ENCODE measurements at places on chromosomes 12 and 14.

DNA sequence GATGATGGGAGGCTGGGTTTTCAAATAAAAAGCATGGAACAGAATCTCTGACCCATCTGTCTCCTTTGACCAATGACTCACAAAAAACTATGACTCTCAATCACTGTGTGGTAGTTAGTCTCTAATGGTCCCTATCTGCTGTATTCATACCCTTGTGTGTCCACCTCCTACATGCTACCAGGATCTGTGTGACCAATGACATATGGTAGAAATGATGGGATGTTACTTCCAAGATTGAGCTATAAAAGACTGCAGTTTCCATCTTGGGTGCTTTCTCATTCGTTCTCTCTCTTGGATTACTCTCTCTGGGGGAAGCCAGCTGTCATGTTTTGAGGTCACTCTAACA lies 144.7 kb upstream of the BTG1 start:
- DNase-seq = no peak

GRCh38 chr14:98684468-98684867 lies 587.5 kb downstream of the BCL11B start:
- DNase-seq = no peak

- DNase-seq = no peak
Measured at GRCh38 chr14:95123891-95124579, 33.3 kb downstream of the DICER1 start.

GRCh38 chr14:55099756-55100155 lies 29.3 kb upstream of the LGALS3 start:
- no peak for DNase-seq

- no peak for DNase-seq
Measured at GRCh38 chr14:65263177-65263788, 149.2 kb upstream of the FUT8 start.

GRCh38 chr14:31881531-31882310 lies 195.4 kb upstream of the ARHGAP5 start:
- no peak for DNase-seq

- no peak for DNase-seq
Measured at GRCh38 chr14:65042731-65043372, 56.2 kb downstream of the FNTB start.

GRCh38 chr12:87381742-87382141 lies 647.5 kb downstream of the C12orf50 start:
- no peak for DNase-seq

DNA sequence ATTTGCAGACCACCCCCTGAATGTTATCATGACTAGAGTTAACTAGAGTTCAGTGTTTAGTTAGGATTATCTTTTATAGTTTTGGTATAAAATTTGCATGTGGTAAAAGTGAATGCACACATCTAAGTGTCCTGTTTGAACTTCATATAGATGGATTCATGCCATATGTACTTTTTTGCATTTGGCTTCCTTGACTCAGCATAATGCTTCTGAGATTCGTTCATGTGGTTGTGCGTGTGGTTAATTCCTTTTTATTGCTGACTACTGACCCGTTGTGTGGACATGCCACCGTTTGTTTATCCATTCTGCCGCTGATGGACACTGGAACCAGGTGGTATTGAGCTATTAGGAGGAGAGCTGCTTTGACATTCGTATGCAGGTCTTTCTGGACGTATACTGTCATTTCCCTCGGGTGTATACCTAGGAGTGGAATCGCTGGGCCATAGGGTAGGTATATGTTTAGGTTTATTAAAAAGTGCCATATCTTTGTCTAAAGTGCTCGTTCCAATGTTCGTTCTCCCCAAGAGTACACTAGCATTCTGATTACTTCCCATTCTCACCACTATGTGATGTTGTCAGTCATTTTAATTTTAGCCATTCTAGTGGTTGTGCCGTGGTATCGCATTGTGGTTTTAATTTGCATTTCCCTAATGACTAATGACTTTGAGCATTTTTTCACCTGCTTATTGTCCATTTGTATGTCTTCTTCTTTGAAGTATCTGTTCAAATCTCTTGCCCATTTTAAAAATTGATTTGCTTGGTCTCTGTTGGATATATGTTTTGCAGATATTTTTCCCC lies 37.7 kb downstream of the RIN3 start:
- no peak for DNase-seq

DNA sequence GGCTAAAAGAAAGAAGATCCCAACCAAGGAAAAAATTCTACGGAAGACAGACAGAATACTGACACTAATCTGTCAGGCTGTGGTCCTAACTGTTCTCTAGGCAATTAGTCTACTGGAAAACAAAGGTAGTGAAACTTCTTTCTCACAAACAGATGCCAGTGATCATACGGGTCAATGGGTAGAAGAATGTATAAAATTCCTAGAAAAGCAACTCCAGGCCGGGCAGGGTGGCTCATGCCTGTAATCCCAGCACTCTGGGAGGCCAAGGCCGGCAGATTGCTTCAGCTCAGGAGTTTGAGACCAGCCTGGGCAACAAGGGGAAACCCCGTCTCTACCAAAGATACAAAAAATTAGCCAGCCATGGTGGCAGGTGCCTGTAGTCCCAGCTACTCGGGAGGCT lies 64.8 kb downstream of the HECTD4 start:
- no peak for DNase-seq

- DNase-seq = no peak
Measured at GRCh38 chr12:117890137-117890536, 78.7 kb downstream of the KSR2 start.

DNA sequence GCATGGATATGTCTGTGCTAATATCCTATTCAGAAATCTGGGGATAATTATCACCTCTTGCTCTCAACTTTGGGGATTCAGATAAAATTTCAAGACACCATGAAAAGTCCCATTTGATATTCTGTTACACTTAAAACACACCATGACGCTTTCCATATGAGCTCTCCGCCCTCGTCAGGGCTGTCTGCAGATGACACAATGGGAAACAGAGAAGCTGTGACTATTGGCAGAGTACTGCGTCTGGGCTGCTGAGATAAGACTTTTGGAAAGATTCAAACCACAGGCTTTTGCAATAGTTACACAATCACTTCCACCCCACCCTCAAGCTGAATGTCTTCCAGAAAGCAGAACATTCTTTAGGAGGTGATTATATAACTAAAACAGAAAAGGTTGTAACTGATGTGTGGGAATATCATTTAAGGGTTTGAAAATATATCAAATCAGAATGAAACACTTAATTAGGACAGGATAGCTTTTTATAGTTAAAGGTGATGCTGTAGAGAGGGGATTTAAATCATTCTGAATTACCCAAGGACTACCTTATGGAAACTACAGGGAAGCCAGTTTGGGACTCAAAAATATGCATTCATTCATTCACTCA lies 75.3 kb upstream of the TMPO start:
- no peak for DNase-seq

DNA sequence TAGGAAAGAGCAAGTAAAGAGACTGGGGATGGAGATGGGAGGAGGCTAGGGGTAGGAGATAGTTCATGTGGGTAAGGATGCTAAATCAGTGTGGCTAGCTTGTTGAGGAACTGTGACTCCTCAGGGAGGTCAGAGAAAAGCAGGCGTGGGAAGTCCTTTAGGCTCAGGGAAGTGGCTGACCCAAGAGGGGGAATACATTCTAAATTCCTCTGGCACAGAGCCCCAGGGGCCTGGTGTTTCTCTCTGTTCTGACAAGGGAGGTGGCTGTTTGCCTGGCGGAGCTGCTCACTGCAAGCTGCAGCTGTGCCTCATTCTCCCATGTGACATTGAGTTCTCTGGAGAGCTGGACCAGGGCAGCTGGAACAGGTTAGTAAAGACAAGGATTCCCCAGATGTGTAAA lies 152.2 kb upstream of the SLC38A2 start:
- no peak for DNase-seq

DNA sequence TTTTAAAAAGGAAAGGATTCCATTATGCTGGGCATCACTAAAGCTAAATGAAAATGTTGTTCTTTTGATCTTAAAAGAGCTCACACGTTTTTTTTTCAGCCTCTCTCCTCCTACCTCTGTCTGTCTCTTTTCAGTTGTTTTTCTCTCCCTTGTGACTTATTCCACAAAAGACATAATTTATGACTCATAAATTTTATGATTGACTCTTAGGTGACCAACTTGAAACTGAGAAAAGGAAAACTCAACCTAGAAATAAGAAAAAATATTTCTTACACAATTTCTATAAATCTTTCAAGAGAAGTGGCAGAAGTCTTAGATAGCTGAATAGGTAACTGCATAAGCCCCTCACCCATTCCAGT lies 227.7 kb upstream of the DDHD1 start:
- DNase-seq = no peak

GRCh38 chr12:49023812-49024211 lies 5.2 kb upstream of the PRKAG1 start:
- DNase-seq = no peak

DNA sequence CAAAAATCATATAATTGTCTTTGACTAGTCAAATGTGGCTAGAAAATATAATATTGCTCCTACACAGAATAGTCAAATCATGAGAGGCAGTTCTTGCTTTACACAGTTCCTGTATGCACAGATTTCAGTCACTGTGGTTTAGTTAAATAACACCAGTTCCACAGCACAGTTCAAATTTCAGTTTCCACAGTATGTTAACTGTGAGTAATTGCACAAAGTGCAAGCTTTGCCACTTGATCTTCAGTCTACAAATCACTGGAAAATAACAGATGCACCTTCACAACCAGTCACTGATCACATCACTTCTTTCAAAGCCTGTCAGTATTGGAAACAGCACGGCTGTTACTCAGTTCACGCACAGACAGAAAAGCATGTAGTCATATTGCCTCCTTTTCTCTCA lies 38.7 kb downstream of the KCNH5 start:
- DNase-seq = no peak

GRCh38 chr12:57127101-57127725 lies 1.1 kb upstream of the LRP1 start:
- peak; percentile 22 for DNase-seq

GRCh38 chr14:54715239-54715638 lies 148.3 kb downstream of the SAMD4A start:
- no peak for DNase-seq

DNA sequence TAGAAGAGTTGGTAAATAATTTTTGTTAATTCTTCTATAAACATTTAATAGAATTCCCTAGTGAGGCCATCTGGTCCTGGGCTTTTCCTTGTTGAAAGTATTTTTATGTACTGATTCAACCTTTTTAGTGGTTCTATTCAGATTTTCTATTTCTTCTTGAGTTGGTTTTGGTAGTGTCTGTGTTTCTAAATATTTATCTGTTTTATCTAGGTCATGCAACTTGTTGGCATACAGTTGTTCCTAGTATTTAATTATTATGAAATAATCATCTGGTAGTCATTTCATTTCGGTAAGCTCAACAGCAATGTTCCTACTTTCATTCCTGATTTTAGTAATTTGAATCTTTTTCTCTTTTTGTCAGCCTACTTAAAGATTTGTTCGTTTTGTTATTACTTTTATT lies 234.1 kb upstream of the GARIN2 start:
- no peak for DNase-seq

- DNase-seq = no peak
Measured at GRCh38 chr12:1540690-1541089, 53.7 kb downstream of the FBXL14 start.

- DNase-seq = no peak
Measured at GRCh38 chr12:117030187-117030900, 68.9 kb downstream of the TESC start.

GRCh38 chr14:74308695-74309094 lies 6.0 kb upstream of the ABCD4 start:
- DNase-seq = no peak

DNA sequence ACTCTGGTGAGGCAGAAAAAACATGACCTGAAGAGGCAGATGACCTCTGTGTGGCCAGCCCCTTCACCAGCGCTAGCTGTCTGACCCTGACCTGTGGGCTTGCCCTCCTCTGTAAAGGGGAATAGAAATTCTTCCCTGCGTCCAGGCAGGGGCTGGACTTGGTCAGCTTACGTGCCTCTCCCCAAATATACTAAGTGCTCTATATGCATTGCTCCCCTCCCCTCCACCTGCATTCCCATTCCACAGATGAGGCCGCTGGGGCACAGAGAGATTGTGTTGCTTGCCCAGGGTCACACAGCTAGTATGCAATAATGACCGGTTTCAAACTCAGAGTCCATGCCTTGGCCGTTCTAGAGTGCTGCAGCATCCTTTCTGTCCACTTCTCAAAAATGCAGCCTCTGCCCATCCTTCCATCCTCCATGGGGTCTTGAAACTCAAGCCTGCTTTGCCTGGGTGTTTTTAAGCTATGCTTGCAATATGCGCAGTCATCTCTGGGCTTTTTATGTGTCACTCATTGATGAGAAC lies 303.9 kb downstream of the CACNA1C start:
- no peak for DNase-seq

GRCh38 chr14:50001999-50002925 lies 109.4 kb downstream of the ARF6 start:
- DNase-seq = peak; percentile 57

DNA sequence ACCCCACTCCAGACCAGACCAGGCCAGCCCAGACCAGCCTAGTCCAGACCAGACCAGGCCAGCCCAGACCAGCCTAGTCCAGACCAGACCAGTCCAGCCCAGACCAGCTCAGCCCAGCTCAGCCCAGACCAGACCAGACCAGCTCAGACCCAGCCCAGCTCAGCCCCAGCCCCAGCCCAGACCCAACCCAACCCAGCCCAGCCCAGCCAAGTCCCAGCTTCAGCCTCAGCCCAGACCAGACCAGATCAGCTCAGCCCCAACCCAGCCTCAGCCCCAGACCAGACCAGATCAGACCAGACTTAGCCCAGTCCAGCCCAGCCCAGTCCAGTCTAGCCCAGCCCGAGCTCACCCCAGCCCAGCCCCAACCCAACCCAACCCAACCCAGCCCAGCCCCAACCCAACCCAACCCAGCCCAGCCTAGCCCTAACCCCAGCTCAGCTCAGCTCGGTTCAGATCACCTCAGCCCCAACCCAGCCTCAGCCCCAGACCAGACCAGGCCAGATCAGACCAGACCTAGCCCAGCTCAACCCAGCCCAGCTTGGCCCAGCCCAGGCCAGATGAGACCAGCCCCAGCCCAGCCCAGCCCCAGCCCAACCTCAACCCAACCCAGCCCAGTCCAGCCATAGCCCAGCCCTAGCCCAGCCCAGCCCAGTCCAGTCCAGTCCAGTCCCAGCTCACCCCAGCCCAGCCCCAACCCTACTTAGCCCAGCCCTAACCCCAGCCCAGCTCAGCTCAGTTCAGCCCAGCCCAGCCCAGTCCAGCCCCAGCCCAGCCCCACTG lies 204.7 kb downstream of the BCL11B start:
- DNase-seq = no peak

Measured in stimulated activated CD8-positive, alpha-beta memory T cell treated with anti-CD3 and anti-CD28 coated beads, Interleukin-2, amount 100 ng/mL, for 48 hours (primary cell).